Activated CD8-positive, alpha-beta memory T cell treated with anti-CD3 and anti-CD28 coated beads, Interleukin-2, amount 10 ng/mL, durations not matched to agents 7 days and 5 days (primary cell): ENCODE measurements at places on chromosomes 12 and 14.
A peak's percentile ranks its signal among the peaks of the same experiment; 100 is the strongest.

- no peaks in the 10 kb centered on the region for H3K36me3 ChIP-seq
- H3K27ac ChIP-seq = no peak overlapping the region
- no peak for DNase-seq
- no peak overlapping the region for H3K4me3 ChIP-seq
- H3K27me3 ChIP-seq = peaks cover 10% of the 10 kb centered on the region
- no peaks in the 10 kb centered on the region for H3K4me1 ChIP-seq
Measured at GRCh38 chr12:66430106-66430505, 127.8 kb downstream of the HELB start.

GRCh38 chr12:119988472-119989360, at the start of gene BICDL1:
Gene BICDL1, plus strand, starts transcription at chr12:119989236. Its CDS starts 633 bp downstream, at chr12:119989869.
- H3K27me3 ChIP-seq = peaks cover 14% of the 10 kb centered on the region
- peak within 1 kb of the TSS; percentile 80 for H3K27ac ChIP-seq
- peaks cover 9% of the 10 kb centered on the region for H3K36me3 ChIP-seq
- H3K4me1 ChIP-seq = peaks cover 28% of the 10 kb centered on the region
- peak within 1 kb of the TSS; percentile 83 for H3K4me3 ChIP-seq

DNA sequence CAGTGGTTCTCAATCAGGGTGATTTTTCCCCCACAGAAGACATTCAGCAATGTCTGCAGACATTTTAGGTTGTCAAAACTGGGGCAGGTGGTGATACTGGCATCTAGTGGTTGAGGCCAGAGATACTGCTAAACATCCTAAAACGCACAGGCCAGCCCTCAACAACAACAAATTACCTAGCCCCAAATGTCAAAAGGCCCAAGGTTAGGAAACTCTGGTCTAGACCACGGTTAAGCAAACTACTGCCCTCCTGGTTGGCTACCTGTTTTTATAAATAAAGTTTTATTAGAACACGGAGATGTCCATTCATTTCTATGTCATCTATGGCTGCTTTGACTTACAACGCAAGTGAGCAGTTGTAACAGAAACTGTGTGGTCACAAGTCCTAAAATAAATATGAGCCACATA, 186.7 kb downstream of the EFCAB11 start:
- H3K27me3 ChIP-seq = peaks cover 12% of the 10 kb centered on the region
- H3K27ac ChIP-seq = no peak overlapping the region
- DNase-seq = peak; percentile 79
- no peak overlapping the region for H3K4me3 ChIP-seq

DNA sequence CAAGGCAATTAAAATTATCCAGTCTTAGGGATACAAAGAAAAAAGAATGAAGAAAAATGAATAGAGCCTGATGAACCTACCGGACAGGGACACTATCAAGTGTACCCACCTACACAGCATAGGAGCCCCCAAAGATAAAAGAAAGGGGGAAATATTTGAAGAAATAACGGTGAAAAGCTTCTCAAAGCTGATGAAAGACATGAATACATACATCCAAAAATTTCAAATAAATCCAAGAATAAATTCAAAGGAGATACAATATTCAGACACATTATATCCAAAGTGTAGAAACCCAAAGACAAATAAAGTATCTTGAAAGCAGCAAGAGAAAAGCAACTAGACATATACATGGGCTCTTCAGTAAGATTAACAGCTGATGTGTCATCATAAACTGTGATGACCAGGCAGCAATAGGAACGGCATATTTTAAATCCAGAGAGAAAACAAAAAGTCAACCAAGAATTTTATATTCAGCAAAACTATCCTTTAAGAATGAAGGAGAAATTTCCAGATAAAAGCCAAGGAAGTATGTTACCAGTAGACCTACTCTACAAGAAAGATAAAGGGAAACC, 56.0 kb downstream of the CDK17 start:
- H3K4me3 ChIP-seq = no peak overlapping the region
- H3K27ac ChIP-seq = no peak overlapping the region
- H3K36me3 ChIP-seq = peaks cover 48% of the 10 kb centered on the region

DNA sequence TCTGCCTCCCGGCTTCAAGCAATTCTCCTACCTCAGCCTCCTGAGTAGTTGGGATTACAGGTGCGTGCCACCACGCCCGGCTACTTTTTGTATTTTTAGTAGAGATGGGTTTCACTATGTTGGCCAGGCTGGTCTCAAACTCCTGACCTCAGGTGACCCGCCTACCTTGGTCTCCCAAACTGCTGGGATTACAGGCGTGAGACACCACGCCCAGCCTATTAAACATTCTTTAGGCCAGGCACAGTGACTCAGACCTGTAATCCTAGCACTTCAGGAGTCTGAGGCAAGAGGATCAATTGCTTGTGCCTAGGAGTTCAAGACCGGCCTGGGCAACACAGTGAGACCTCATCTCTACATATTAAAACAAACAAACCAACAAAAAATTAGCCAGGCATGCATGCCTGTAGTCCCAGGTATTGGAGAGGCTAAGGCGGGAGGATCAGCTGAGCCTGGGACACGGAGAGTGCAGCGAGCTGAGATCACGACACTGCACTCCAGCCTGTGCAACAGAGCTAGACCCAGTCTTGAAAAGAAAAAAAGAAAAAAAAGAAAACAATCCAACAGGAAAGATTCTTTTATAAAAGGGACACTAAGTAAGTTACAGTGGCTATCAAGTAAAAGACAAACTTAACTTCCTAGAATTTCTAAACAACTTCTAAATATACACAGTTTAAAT, 70.2 kb downstream of the HECTD1 start:
- H3K27me3 ChIP-seq = no peaks in the 10 kb centered on the region
- H3K4me1 ChIP-seq = no peaks in the 10 kb centered on the region
- no peak for DNase-seq
- no peak overlapping the region for H3K27ac ChIP-seq
- peaks cover 39% of the 10 kb centered on the region for H3K36me3 ChIP-seq

- H3K27me3 ChIP-seq = no peaks in the 10 kb centered on the region
- peak; percentile 12 for DNase-seq
- H3K4me1 ChIP-seq = no peaks in the 10 kb centered on the region
- no peak overlapping the region for H3K4me3 ChIP-seq
- no peaks in the 10 kb centered on the region for H3K36me3 ChIP-seq
- H3K27ac ChIP-seq = no peak overlapping the region
Measured at GRCh38 chr14:101200008-101200649, 296.6 kb upstream of the RTL1 start.

DNA sequence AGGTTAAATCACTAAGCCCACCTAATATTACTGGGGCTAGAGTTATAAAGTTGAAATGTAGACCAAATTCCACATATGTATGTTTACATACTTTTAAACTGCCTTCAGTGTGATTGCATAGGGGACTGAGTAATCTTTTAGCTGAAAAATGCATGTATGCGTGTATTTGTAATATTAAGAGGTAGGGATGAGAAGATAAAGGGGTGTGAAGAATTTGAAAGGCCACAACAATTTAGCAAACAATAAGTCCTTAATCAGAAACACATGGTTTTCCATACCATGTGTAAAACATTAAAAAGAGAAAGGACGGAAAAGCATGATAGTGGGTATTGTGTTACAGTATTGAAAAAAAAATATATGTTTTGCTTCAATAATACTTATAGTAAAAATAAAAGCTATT, 919.9 kb upstream of the FLRT2 start:
- H3K4me3 ChIP-seq = no peak overlapping the region
- H3K36me3 ChIP-seq = no peaks in the 10 kb centered on the region
- H3K27me3 ChIP-seq = no peaks in the 10 kb centered on the region
- DNase-seq = no peak
- no peak overlapping the region for H3K27ac ChIP-seq
- H3K4me1 ChIP-seq = no peaks in the 10 kb centered on the region

GRCh38 chr12:130482448-130482847, 144.8 kb downstream of the PIWIL1 start:
- no peak for DNase-seq
- H3K27me3 ChIP-seq = no peaks in the 10 kb centered on the region
- H3K4me3 ChIP-seq = no peak overlapping the region
- no peaks in the 10 kb centered on the region for H3K4me1 ChIP-seq

GRCh38 chr12:40152783-40153383, 47.0 kb upstream of the SLC2A13 start:
- no peaks in the 10 kb centered on the region for H3K4me1 ChIP-seq
- H3K4me3 ChIP-seq = no peak overlapping the region
- peaks cover 36% of the 10 kb centered on the region for H3K27me3 ChIP-seq
- DNase-seq = peak; percentile 64

DNA sequence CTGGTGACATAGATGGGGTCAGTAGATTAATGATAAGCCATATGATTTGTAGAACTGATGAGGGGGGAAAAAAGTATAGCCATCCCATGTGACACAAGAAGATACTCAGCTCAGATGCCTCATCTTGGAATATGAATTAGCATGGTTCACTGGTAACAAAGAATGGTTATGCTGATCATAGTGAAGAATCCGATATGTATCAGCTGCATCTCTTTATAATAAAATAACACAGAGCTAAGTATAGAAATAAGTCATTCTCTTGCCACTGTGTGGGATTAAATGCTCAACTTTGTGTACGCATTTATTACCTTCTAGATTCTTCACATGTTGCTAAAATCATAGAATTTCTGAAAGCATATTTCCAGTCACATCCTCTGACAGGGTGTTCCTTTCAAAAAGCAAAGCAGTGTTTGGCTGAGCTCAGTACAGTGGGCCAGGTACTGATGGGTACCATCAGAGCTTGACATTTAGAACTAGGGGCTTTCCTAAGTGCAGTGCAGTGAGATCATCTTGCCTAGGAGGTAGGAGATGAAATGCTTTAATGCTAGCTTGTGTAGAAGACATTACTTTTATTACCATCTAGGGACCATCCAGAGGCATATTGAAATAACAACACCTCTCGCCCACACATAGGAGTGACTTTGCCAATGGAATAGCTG, 256.2 kb downstream of the TMEM117 start:
- no peak overlapping the region for H3K27ac ChIP-seq
- H3K27me3 ChIP-seq = no peaks in the 10 kb centered on the region
- no peak for DNase-seq
- no peaks in the 10 kb centered on the region for H3K4me1 ChIP-seq

DNA sequence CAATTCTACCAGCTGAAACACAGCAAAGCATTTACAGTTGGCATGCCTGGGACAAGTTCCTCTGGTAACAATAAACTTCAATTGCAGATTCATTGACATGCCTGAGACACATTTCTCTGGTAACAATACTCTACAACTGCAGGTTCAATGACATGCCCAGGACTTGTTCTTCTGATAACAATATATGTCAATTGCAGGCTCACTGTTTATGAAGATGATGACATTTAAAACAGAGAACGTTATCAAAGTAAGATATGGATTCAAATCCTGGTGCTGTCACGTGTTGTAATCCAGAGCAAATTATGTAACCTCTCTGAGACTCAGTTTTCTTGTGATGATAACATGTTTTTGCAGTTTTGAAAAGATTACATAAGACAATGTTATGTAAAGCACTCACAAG, 20.5 kb downstream of the KITLG start:
- no peaks in the 10 kb centered on the region for H3K27me3 ChIP-seq
- H3K4me1 ChIP-seq = no peaks in the 10 kb centered on the region
- no peak overlapping the region for H3K27ac ChIP-seq
- H3K36me3 ChIP-seq = no peaks in the 10 kb centered on the region

DNA sequence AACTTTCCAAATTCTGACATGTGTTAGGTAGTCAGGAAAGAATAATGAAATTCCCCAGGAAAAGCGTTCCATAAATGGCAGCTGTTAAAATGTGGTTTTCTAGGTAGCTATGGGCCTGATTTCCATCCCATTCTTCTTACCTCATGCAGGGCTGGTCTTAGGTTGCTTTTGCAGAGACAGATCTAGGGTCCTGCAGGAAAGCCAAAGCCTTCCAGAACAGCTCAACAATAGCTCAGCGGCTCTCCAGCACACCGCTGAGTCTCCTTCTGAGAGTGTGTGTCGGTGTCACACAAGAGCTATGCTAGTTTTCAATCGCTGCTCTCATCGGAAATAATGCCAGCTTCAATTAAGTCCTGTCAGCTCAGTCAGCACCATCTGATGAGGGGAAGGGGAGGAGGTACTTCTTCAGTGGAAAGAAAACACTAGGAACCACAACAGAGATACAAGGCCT, 106.7 kb downstream of the TMEM30B start:
- no peak for DNase-seq
- no peak overlapping the region for H3K4me3 ChIP-seq
- H3K4me1 ChIP-seq = peaks cover 30% of the 10 kb centered on the region
- H3K27ac ChIP-seq = no peak overlapping the region

- H3K4me1 ChIP-seq = no peaks in the 10 kb centered on the region
- no peaks in the 10 kb centered on the region for H3K36me3 ChIP-seq
- DNase-seq = no peak
- no peak overlapping the region for H3K27ac ChIP-seq
Measured at GRCh38 chr12:115216301-115216700, 532.3 kb upstream of the TBX3 start.

GRCh38 chr12:87127272-87127671, 871.1 kb upstream of the MGAT4C start:
- H3K27me3 ChIP-seq = no peaks in the 10 kb centered on the region
- no peak for DNase-seq
- peaks cover 1% of the 10 kb centered on the region for H3K36me3 ChIP-seq
- no peak overlapping the region for H3K4me3 ChIP-seq

- peaks cover 8% of the 10 kb centered on the region for H3K36me3 ChIP-seq
- DNase-seq = no peak
- no peak overlapping the region for H3K4me3 ChIP-seq
- peaks cover 70% of the 10 kb centered on the region for H3K27me3 ChIP-seq
- peaks cover 70% of the 10 kb centered on the region for H3K4me1 ChIP-seq
- no peak overlapping the region for H3K27ac ChIP-seq
Measured at GRCh38 chr12:49091056-49091835, 3.4 kb downstream of the DHH start.

DNA sequence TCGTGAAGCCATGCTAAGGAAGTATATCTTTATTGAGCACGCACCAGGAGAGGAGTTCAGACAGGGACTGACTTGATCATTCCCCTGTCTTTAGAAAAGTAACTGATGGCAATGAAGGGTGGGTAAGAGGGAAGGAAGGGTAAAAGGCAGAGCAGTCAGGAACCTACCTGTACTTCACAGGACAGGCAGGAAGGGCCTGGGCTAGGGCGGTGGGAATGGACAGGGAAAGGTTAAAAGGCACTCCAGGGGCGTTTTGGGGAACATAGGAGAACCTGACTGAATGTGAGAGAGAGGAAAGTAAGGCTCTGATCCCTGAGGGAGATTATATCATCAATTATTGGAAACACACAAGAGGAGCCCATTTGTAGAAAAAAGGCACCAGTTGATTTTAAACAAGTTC, 3.9 kb downstream of the SLC35E3 start:
- DNase-seq = no peak
- no peaks in the 10 kb centered on the region for H3K27me3 ChIP-seq
- peaks cover 31% of the 10 kb centered on the region for H3K36me3 ChIP-seq
- H3K4me1 ChIP-seq = peaks cover 25% of the 10 kb centered on the region

DNA sequence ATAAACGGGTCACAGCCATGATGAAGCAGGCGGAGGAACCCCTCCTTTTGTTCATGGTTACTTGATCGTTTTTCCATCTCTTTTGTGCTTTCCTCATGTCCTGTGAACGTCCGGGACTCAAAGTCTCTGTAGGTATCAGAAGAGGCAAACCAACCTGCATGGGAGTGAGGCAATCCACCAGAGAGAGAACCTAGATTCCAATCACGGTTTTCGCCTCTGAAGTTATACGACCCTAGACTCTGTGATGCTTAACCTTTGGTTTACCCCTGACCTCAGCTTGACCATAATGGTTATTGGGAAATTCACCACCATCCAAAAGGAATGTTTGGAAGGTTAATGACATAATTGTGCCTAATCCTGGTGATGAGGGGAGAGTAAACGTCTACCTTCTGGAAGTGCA, 186.8 kb upstream of the PRICKLE1 start:
- no peak overlapping the region for H3K27ac ChIP-seq
- H3K4me1 ChIP-seq = no peaks in the 10 kb centered on the region
- no peak for DNase-seq
- no peak overlapping the region for H3K4me3 ChIP-seq
- no peaks in the 10 kb centered on the region for H3K36me3 ChIP-seq

GRCh38 chr12:42760550-42760949, 171.0 kb upstream of the PRICKLE1 start:
- H3K27me3 ChIP-seq = no peaks in the 10 kb centered on the region
- no peak overlapping the region for H3K4me3 ChIP-seq
- no peaks in the 10 kb centered on the region for H3K4me1 ChIP-seq
- no peaks in the 10 kb centered on the region for H3K36me3 ChIP-seq
- no peak overlapping the region for H3K27ac ChIP-seq
